ENCODE measurements at places on chromosomes 12 and 14.

DNA sequence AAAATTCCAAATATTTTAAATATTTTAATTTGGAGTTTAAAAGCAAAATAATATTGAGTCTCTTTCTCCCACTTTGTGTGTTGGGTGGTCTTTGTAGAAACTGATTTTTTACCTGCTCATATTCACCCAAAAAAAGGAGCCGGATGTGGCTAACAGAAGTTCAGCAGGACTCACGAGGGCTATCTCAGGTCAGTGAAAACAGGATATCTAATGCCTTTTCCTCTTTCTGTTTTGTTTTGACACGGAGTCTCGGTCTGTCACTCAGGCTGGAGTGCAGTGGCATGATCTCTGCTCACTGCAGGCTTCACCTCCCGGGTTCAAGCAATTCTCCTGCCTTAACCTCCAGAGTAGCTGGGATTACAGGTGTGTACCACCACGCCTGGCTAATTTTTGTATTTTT, 30.8 kb downstream of the COA8 start:
- DNase-seq, result no peak
- H3K36me3 ChIP-seq, result peaks cover 28% of the 10 kb centered on the region
- H3K27me3 ChIP-seq, result no peaks in the 10 kb centered on the region
- no peaks in the 10 kb centered on the region for H3K4me1 ChIP-seq

GRCh38 chr14:43410631-43411030, 1096.5 kb downstream of the FSCB start:
- H3K4me1 ChIP-seq, result no peaks in the 10 kb centered on the region
- no peaks in the 10 kb centered on the region for H3K27me3 ChIP-seq
- no peaks in the 10 kb centered on the region for H3K36me3 ChIP-seq
- no peak overlapping the region for H3K27ac ChIP-seq
- H3K4me3 ChIP-seq, result no peak overlapping the region

DNA sequence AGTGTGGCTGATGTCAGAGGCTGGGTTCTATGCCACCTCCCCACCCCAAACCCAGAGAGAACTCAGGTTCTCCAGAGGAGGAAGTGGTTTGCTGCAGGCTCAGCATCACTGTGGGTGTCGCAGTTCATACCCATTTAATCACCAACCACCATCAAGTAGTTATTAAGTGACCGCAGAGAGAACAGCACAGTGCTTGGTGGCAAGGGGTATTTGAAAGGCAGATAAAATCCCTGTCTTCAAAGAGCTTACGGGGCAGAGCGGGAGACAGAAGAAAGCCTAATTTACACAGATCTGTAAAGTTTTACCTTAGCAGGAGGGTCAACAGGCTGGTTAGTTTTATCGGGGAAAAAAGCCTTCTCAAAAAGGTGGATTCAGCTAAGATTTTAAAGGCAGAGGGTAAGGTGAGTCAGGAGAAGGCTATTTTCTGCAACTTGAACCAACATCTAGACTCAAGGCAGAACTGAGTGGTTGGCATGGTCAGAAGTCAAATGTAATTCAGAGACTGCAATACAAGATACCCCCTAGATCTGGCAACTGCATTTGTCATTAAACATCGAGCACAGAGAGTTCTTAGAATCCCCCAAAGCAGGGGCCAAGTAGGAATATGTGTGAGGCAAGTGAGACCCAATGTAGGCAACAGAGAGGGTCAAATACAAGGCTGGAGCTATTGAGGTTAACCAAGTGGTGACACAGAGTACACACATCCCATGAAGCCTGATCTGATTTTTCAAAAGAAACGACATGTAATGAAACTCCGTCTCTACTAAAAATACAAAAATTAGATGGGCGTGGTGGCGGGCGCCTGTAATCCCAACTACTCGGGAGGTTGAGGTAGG, 13.2 kb downstream of the PXN start:
- H3K36me3 ChIP-seq, result peaks cover 6% of the 10 kb centered on the region
- H3K27me3 ChIP-seq, result no peaks in the 10 kb centered on the region
- H3K4me3 ChIP-seq, result no peak overlapping the region
- peak; percentile 70 for DNase-seq

DNA sequence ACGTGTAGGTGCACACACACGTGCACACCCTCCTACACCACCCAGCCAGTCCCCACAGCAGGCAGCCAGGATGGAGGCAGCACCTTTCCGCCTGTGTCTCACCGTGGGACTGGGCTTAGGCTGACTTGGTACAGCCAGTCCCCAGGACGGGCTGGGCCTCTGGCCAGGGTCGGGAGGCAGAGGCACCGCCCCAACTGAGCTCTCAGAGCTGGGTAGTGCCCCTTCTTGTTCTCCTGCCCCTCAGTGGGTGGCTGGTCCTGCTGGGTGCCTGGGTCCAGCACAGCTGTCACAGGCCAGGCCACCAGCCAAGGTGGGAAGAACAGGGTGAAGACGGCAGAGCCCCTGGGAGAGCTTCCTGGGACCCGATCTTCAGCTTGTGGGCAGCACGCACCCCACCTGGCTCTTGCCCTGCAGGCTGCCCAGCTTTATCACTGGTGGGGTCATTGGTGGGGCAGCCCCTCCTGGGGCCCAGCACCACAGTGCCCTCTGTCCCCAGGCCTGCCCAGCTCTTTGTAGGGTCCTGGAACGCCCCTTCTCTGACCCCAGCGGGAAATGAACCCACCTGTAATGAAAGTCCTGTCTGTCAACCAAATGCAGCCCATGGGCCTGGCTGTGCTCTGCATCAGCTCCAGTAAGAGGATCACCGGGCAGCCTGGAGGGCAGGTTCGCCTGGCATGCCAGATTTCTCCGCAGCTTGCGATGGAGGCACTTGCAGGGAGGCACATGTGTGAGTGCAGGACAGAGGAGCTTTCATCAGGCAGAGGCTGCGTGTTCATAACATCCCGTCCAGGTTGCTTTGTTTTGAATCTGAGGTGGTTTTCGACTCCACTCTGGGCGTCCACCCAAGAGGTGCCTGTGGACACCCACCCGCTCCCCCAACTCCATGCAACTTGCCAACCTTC, 14.7 kb downstream of the CDCA4 start:
- H3K4me3 ChIP-seq, result no peak overlapping the region
- no peak overlapping the region for H3K27ac ChIP-seq
- H3K4me1 ChIP-seq, result no peaks in the 10 kb centered on the region
- no peak for DNase-seq
- H3K27me3 ChIP-seq, result no peaks in the 10 kb centered on the region

DNA sequence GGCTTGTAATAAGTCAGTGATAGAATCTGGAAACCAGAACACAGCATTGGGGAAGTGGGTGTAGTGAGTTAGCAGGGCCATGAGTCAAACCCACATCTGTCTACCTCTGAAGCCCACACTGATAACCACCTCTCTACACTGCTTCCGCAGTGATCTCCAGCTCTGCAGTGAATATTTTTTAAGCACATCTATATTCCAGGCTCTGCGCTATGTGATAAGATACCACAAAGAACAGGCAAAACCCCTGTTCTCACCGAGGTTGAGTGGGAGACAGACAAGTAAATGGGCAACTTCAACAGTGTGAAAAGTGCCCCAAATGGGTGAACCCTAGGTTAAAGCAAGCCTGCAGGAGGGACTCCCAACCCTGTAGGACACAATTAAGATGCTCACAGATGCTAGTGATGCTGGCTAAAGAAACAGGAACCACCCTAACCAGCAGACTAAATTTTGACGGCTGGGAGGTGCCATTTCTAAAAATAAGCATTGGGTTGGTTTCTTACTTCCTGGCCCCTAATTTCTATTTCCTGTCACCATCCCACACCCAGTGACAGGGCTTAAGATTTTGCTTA, 375.0 kb downstream of the DPF3 start:
- H3K4me3 ChIP-seq, result no peak overlapping the region
- no peak for DNase-seq
- no peaks in the 10 kb centered on the region for H3K27me3 ChIP-seq
- H3K27ac ChIP-seq, result no peak overlapping the region
- no peaks in the 10 kb centered on the region for H3K36me3 ChIP-seq

DNA sequence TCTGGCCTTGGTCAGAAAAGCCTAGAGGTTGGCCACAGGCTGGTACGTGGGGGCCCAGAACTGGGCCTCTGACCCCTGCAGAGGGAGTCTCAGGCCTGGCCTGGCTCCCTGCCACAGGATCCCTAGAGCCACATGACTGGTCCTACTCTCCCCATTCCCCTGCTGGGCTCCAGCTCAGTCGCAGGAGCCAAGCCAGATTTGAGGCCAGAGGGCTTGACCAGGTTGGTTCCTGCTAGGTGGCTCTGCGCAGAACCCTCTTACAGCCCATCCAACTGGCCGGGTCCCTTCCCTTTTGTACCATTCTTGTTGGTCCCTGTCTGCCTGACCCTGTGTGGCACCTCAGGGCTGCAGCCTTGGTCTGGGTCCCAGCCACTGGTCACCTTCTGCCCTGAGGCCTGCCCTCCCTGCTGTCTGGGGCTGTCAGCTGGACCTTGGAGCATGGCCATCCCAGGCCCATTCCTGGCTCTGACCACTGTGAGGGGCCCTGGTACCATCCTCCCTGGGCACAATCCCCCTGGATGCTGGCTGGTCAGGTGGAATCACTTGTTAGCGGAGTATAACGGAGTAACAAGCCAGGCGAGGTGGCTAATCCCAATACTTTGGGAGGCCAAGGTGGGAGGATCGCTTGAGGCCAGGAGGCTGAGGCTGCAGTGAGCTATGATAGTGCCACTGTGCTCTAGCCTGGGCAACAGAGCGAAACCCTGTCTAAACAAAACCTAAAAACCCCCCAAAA, 22.9 kb upstream of the PPP1R13B start:
- no peak overlapping the region for H3K4me3 ChIP-seq
- no peaks in the 10 kb centered on the region for H3K27me3 ChIP-seq
- H3K4me1 ChIP-seq, result peaks cover 20% of the 10 kb centered on the region
- H3K27ac ChIP-seq, result no peak overlapping the region
- H3K36me3 ChIP-seq, result no peaks in the 10 kb centered on the region

DNA sequence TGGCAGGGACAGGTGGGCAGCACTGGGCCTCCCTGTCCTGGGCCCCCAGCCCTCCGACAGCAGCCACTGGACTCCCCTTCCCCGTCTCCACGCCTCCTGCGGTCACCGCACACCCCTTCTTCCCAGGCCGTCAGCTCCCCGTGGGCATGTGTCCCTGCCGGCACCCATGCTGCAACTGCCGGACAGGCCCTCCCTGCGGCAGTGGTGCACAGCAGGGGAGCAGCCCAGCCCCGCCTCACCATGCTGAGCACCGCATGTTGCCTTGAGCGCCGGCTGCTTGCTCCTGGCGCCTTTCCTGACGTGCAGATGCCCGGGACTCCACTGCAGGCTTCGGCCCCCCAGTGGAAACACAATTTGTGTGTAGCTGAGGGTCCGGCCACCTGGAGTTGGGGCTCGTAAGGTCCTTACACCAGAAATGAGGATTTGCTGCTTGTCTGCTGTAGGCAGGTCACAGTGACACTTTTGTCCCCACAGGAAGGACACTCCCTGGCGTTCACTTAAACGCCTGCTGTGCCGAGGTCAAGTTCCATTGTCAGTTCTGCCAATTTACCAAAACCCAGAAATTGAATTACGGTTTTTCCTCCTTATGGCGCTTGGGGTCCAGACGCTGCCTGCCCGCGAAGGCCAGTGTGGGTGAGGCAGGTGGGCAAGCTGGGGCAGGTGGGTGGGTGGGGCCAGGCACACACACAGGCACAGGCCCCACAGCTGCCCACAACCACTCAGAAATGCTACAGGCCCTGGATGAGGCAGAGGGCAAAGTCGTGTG, 28.2 kb upstream of the MMP17 start:
- peaks cover 48% of the 10 kb centered on the region for H3K36me3 ChIP-seq
- no peak for DNase-seq
- H3K4me1 ChIP-seq, result no peaks in the 10 kb centered on the region
- H3K27me3 ChIP-seq, result no peaks in the 10 kb centered on the region
- H3K4me3 ChIP-seq, result no peak overlapping the region
- no peak overlapping the region for H3K27ac ChIP-seq

DNA sequence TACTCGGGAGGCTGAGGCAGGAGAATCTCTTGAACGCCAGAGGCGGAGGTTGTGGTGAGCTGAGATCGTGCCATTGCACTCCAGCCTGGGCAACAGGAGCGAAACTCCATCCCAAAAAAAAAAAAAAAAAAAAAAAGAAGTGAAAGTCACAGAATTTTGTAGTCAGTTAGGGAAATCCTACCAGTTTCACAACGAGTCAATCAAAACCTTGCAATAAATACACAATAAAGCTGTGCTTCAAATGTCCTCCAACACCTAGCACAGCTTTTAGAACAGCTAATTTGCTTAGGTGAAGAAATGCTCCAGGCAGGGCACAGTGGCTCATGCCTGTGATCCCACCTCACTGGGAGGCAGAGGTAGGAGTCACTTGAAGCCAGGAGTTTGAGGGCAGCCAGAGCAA, 112.8 kb upstream of the ATF7IP start:
- no peaks in the 10 kb centered on the region for H3K36me3 ChIP-seq
- peaks cover 18% of the 10 kb centered on the region for H3K4me1 ChIP-seq
- no peak for DNase-seq
- no peak overlapping the region for H3K4me3 ChIP-seq
- no peaks in the 10 kb centered on the region for H3K27me3 ChIP-seq

- H3K4me3 ChIP-seq, result no peak overlapping the region
- no peaks in the 10 kb centered on the region for H3K27me3 ChIP-seq
- H3K27ac ChIP-seq, result no peak overlapping the region
- DNase-seq, result no peak
Measured at GRCh38 chr12:46677749-46678148, 148.0 kb downstream of the SLC38A4 start.

GRCh38 chr12:75982169-75982564, 49.4 kb downstream of the PHLDA1 start:
- H3K27ac ChIP-seq, result no peak overlapping the region
- peaks cover 26% of the 10 kb centered on the region for H3K4me1 ChIP-seq
- H3K36me3 ChIP-seq, result no peaks in the 10 kb centered on the region
- no peak for DNase-seq

- no peaks in the 10 kb centered on the region for H3K27me3 ChIP-seq
- no peak overlapping the region for H3K4me3 ChIP-seq
- H3K4me1 ChIP-seq, result no peaks in the 10 kb centered on the region
- DNase-seq, result no peak
- H3K27ac ChIP-seq, result no peak overlapping the region
- no peaks in the 10 kb centered on the region for H3K36me3 ChIP-seq
Measured at GRCh38 chr14:95833429-95833828, 43.2 kb upstream of the TUNAR start.

GRCh38 chr12:48182631-48183030, 813 bp upstream of the CCDC184 start:
- H3K27me3 ChIP-seq, result no peaks in the 10 kb centered on the region
- H3K4me3 ChIP-seq, result peak overlapping the region; percentile 74
- H3K36me3 ChIP-seq, result no peaks in the 10 kb centered on the region
- H3K27ac ChIP-seq, result peak overlapping the region; percentile 55
- H3K4me1 ChIP-seq, result peaks cover 8% of the 10 kb centered on the region

- H3K4me1 ChIP-seq, result no peaks in the 10 kb centered on the region
- no peaks in the 10 kb centered on the region for H3K27me3 ChIP-seq
Measured at GRCh38 chr12:103884316-103884715, 43.3 kb upstream of the NT5DC3 start.
